Ureter (tissue), 1 donor: ENCODE measurements at places on chromosomes 7 and 10.

- no peak for DNase-seq
These were observed 8.8 kb upstream of the ENO4 start for GRCh38 chr10:116840389-116841075.

- DNase-seq = no peak
These were observed 26.1 kb downstream of the FAM53B start for GRCh38 chr10:124717911-124718741.

DNA sequence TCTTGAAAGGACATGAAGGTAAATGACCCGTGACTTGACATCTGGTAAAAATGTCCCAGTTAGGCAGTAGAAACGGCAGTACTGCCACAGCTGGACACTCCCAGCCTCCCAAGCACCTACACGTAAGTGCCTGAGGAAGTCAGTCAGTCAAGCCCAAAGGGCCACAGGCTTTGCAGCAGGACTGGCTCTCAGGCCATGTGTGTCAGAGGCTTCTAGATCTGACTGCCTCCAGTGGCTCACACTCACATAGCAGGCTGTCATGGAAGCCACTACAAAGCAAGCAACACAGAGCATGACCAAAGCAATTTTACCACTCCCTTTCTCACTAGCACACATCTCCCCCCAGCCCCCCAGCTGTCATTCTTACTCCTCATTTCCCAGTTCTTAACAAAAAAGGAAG is 17.8 kb upstream of the CCNJ start:
- DNase-seq = no peak

- DNase-seq = no peak
These were observed 23.6 kb upstream of the TTYH3 start for GRCh38 chr7:2607923-2608904.

GRCh38 chr7:134452991-134453473 is 5.9 kb downstream of the AKR1B1 start:
- DNase-seq = no peak

DNA sequence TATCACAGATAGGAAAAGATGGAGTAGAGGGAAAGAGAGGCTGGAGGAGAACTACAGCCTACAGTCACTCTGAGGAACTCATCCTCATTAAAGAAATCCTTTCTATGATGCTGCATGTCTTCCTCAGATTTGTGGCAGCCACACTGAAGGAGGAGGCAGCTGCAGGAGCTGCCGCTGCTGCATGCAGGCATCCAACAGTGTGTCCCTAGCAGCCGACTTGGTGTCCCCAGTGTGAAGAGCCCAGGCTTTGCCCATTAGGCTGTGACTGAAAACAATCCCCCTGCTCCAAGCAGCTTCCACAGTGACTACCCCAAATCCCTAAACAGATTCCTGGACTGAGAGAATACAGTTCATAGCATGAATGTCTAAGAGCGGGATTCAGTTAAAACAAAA is 23.1 kb downstream of the SKIDA1 start:
- DNase-seq = no peak

GRCh38 chr7:100785878-100786277 is 41.4 kb downstream of the EPHB4 start:
- DNase-seq = no peak

GRCh38 chr10:78225594-78225993 is 191.9 kb downstream of the RPS24 start:
- DNase-seq = no peak

- DNase-seq = no peak
These were observed 96.7 kb upstream of the IKZF1 start for GRCh38 chr7:50207686-50208255.

DNA sequence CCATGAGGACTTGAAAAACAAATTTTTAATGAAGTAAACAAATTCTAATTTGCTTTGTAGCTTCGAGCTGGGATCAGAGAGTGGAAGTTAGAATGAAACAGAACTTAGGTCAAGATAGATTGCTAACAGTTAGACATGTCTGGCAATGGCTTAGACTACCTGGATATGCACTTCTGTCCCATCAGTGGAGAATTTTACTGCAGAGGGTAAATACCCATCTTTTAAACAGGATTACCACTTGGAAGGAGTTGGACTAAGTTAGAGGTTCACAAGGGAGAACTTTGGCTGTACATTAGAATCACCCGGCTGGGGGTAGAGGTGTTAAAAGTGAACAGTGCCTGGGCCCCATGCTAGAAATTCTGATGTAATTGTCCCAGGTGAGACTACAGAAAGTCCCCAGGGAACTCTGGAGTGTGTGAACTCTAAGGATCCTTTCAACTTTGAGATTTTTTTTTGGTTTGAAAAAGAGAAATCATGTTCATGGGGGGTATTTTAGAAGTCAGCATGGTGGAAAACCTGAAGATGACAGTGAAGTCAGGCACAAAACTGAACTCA is 35.5 kb downstream of the ENTPD1 start:
- no peak for DNase-seq

- DNase-seq = no peak
These were observed 692.0 kb upstream of the IGFBP3 start for GRCh38 chr7:46613116-46613515.

DNA sequence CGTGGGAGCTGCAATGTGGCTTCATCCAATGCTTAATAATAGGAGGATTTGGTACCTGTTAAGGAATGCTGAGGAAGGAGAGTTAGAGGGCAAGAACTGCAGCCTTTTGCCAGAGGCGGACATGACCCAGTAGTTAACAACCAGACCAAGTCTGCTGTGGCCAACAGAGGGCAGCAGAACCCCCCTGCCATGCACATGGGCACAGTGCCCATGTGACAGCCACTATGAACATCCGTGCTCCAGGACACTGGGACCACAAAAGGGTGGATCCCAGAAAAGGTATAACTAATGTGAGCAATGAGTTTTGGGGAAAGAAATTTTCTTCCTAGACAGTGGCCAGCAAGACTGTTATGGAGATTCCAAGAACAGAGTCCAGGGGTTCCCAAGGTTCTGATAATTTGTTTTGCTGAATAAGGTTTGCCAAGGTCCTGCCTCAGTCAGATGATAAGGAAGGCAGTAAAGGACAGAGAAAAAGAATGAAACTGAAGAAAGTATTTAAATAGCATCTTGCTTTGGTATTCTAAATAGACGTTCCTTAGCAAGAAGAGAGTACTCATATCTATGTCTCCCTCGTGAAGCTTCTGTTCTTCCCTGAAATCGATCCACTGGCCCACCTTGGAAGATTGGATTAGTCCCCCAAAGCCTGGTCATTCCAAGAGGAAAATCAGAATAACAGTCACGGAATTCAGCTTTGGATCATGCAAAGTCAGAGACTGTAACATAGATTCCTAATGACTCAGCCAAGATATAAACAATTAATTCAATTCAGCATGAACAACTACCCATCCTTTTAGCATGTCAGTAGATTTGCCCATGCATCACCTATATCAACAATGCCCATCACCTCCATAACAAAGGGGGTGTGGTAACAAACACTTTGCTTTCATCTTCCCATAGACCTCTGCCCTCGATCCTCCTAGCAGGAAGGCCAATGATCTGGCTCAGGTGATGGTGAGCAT is 56.0 kb downstream of the LGI1 start:
- DNase-seq = peak; percentile 60

GRCh38 chr7:844043-844442 is 11.8 kb downstream of the SUN1 start:
- no peak for DNase-seq

DNA sequence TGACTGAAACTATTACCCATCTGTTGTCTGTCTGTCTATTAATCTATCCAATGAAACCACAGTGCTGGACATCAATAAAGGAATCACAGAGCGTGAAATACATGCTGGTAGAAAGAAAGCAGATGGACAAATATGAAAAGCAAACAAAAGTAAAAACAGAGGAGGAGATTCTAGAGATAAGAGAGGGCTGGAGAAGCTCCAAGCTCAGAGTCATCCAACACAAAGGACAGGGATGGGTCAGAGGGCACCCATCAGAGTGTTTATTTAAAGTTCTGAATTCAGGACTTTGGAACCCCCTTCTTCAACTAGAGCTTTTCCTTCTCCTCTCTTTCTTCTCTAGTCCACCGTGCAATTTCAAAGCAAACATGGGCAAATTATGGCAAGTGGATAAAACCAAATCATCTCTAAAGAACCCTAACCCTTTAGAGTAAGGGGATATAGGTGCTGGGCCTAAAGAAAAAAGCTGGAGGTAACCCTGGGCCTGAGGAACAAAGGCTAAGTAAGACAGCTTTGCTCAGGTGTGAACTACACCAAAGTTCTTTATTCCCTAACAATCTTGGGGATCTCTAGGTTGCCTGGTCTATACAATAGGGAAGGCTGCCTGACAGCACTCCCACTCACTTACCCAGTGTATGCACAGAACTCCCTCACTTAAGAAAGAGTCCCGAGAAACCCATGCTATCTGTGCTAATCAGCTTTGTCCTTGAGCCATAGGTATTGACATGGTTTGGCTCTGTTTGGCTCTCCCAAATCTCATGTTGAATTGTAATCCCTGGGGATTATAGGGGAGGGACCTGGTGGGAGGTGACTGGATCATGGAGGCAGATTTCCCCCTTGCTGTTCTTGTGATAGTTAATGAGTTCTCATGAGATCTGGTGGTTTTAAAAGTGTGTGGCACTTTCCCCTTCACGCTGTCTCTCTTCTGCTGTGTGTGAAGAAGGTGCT is 97.0 kb downstream of the BAMBI start:
- no peak for DNase-seq

DNA sequence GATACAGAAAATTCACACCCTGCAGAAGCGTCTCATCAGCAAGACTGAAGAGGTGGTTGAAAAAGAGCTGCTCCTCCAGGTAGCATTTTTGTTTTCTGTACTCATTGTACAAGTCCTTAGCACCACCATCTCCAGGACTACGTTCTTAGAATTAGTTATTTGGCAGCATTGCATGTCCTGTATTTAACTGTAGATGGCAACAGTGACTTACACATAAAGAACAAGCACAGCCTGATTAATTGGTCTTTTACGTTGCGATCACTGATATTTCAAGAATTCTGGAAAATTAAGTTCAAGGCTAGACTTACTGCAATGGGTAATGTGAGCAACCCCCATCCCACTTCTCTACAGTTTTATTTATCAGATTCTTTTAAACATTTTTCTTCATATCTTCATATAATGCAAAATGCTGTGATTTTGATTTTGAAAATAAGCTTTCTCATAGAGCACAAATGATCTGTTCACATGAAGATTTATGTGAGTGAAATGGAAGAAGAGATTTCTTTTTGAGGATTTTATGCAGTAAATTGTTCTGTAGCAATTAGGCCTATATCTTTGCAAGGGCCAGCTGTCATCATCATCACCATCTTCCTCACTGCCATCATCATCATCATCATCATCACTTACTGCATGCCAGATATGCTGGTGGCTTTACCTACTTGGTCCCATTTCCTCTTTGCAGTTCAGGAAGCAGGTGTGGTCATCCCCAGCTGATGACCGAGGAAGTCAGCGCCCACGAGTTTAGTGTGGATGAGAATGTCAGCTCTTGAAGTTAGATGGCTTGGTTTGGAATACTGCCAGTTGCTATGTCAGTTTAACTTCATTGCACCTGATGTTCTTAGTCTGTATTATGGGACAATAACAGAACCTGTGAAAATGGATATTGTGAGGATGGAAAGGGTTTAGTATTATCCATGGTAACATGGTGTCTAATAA is 53.4 kb downstream of the CFAP58 start:
- no peak for DNase-seq

GRCh38 chr10:60270426-60270825 is 119.2 kb downstream of the ANK3 start:
- no peak for DNase-seq

GRCh38 chr10:51080311-51081006 is 6.2 kb downstream of the PRKG1 start:
- DNase-seq = no peak

DNA sequence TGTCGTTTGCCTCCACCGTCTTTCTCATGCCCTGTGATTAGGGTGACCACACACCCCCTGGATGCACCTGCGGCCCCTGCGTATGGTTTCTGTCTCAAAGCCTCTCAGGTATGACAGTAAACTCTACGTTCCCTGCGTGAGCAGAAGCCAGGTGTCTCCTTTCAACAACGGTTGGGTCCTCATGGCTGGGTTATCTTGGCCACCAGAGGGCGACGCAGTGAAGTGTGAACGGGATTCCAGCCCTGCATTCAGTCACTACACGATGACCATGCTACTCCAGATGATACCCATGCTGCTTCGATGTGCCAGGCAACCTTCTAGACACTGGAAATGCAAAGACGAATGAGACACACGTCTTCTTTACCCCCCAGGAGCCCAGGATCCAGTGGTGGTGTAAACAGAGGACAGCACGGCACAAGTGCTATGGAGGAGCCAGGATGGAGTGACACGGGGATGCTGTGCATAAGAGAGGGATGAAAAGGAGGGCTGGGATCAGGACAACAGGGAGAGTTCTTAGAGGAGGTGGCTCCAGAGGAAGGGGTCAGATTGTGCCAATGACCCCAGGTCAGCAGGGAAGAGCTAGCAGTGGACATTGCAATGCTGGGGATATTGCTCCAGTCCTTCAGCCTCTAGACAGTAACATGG is 228.1 kb upstream of the PFKP start:
- no peak for DNase-seq

GRCh38 chr10:71770789-71771188 is 2.5 kb downstream of the VSIR start:
- DNase-seq = no peak

- no peak for DNase-seq
These were observed 145.4 kb downstream of the KIF20B start for GRCh38 chr10:89846786-89847185.

- no peak for DNase-seq
These were observed 28.9 kb downstream of the CNNM2 start for GRCh38 chr10:102946992-102947391.

GRCh38 chr7:34487391-34488115 is 170.5 kb upstream of the NPSR1 start:
- no peak for DNase-seq

- no peak for DNase-seq
These were observed 167.0 kb downstream of the SGMS1 start for GRCh38 chr10:50456719-50457118.

DNA sequence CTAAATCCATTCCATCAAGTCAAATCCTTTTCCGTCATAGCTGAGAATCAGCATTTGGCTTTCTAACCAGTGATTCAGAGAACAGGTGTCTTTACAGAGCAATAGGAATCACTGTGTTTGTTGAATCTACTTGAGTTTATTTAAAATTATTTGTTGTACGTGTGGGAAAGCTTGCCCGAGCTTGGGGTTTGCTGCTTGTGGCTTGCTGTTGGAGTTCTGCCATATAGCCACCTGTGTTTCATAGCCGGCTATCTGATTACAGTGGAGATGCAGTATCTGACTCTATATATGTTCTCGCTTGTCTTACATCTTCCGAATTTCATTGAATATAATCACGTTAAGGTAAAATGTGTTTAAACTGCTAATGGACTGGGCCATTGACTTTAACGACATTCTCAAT is 274.3 kb upstream of the MKI67 start:
- DNase-seq = no peak

- DNase-seq = no peak
These were observed 18.9 kb downstream of the NOD1 start for GRCh38 chr7:30459591-30460245.

- no peak for DNase-seq
These were observed 164.8 kb upstream of the CDK1 start for GRCh38 chr10:60613434-60613833.

DNA sequence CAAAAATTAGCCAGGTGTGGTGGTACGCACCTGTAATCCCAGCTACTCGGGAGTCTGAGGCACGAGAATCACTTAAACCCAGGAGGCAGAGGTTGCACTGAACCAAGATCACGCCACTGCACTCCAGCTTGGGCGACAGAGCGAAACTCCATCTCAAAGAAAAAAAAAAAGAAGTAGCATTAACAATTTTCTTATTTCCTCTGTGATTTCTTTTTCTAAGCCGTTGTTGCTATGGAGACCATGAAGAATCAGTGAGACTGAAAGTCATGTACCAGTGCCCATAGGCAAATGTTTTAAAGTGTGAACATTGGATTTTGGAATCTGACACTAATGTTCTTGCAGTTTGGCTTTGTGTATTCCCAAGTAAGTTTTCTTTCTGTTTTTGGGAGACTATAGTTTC is 18.4 kb upstream of the MAP3K8 start:
- no peak for DNase-seq
